Pericardium fibroblast (primary cell): ENCODE measurements at places on chromosomes 4 and X. TPM values are rescaled to one million over a fixed set of nuclear protein-coding genes. Genes with fewer than 3 reads are reported as not detected.

Gene EGFL6
- total RNA-seq: 0.82 TPM in 1 of 2 replicates, not detected in the other

Gene GPM6B
- total RNA-seq: 28.6 and 28.8 TPM in 2 replicates

Gene POU4F2
- total RNA-seq: not detected in 2 replicates

Gene PRRG3
- total RNA-seq: not detected in 2 replicates

Gene MAGED4
- total RNA-seq: 40.2 and 66.0 TPM in 2 replicates

Gene LGI2
- total RNA-seq: 0.94 and 1.4 TPM in 2 replicates

Gene SMIM10
- 7.2 and 7.9 TPM in 2 replicates for total RNA-seq

Gene ARR3
- not detected in 2 replicates for total RNA-seq

Gene GBA3
- total RNA-seq: 0.51 TPM in 1 of 2 replicates, not detected in the other

Gene ART3
- not detected in 2 replicates for total RNA-seq

Gene CPZ
- 24.6 and 38.3 TPM in 2 replicates for total RNA-seq

Gene ANAPC10
- 9.9 and 27.5 TPM in 2 replicates for total RNA-seq

Gene TRIM61
- 3.3 and 4.6 TPM in 2 replicates for total RNA-seq

Gene ADGRG4
- total RNA-seq: not detected in 2 replicates

Gene SSX2
- not detected in 2 replicates for total RNA-seq

Gene GUCY1A1
- total RNA-seq: 0.12 and 0.77 TPM in 2 replicates

Gene UNC5C
- 0.26 and 0.58 TPM in 2 replicates for total RNA-seq

Gene CDX4
- not detected in 2 replicates for total RNA-seq

Gene DDX60
- 6.6 and 7.2 TPM in 2 replicates for total RNA-seq

Gene IL9R
- total RNA-seq: not detected in 2 replicates

Gene NAA11
- not detected in 2 replicates for total RNA-seq

Gene ZAR1
- total RNA-seq: 2.0 TPM in 1 of 2 replicates, not detected in the other

Gene ADAMTS3
- total RNA-seq: 3.0 and 4.4 TPM in 2 replicates

Gene NSDHL
- total RNA-seq: 21.7 and 25.9 TPM in 2 replicates

Gene ODAPH
- total RNA-seq: not detected in 2 replicates

Gene ARHGAP36
- total RNA-seq: not detected in 2 replicates

Gene PSAPL1
- total RNA-seq: 0.47 TPM in 1 of 2 replicates, not detected in the other

Gene GRID2
- total RNA-seq: 1.4 TPM in 1 of 2 replicates, not detected in the other

Gene RAB39B
- total RNA-seq: 0.35 and 1.8 TPM in 2 replicates

Gene CORIN
- total RNA-seq: under 0.01 and 0.09 TPM in 2 replicates

Gene MTTP
- under 0.01 TPM in 1 of 2 replicates, not detected in the other for total RNA-seq

Gene S100G
- total RNA-seq: not detected in 2 replicates

Gene USP17L13
- not detected in 2 replicates for total RNA-seq

Gene USP26
- not detected in 2 replicates for total RNA-seq

Gene REPS2
- 0.94 and 1.9 TPM in 2 replicates for total RNA-seq

Gene ABCG2
- under 0.01 and 0.23 TPM in 2 replicates for total RNA-seq

Gene TMPRSS11E
- total RNA-seq: not detected in 2 replicates
